Fibroblast of skin of abdomen (primary cell): ENCODE measurements at places on chromosomes 2 and 18.

DNA sequence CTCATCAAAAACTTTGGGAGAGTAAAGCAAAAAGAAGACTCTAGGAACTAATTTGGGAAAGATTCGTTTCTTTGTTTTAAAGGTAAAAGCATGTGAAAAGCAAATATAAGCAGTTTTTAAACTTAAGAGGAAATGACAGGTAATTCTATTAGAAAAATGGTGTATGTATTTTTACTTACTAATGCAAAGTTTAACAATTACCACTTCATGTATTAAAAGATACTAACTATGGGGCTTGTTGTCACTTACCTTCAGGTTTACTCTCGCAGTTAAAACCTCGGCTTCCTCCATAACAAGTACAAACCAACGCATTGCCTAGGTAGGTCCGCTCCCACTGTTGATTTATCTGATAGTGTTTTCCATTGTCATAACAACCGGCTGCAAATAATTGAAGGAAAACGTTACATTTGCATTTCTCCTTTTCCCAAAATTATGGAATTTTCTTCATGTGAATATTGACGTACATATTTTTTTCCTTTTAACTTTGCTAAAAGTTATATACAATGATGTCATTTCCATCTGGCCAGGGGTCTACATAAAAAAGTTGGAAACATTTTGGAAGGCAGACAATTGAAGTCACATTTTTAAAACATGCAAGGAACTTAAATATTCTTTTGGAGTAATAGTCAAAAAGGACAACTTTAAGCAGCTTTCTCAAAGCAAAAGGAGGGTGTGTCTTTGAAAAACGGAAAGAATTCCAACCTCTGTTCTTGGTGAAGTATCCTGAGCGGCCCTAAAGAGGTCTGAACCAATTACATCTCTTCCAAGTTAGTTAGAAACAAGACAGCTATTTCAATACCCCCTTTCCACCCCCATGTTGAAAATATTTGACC lies 1.2 kb downstream of the FN1 start:
- no peak for DNase-seq

DNA sequence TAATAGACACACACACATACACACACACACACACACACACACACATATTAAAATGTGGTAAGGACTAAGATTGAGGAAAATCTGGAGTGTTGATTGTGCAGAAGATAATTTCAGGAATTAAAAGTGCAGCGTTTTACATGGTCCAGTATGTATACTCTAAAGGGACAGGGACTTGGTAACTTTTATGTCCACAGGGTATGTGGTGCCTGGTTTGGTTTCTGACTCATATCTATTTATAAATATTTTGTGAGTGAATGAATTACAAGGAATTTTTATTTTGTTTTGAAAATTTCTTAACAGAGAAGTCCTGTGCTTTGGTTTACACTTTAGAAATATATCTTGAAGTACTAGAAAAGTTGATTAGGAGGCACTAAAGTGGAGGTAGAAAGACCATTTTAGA lies 287.7 kb upstream of the NXPH2 start:
- DNase-seq: no peak

- no peak for DNase-seq
Observed at GRCh38 chr2:214565246-214565645, 154.4 kb downstream of the VWC2L start.

GRCh38 chr18:4203568-4204437 lies 251.3 kb downstream of the DLGAP1 start:
- DNase-seq: no peak

DNA sequence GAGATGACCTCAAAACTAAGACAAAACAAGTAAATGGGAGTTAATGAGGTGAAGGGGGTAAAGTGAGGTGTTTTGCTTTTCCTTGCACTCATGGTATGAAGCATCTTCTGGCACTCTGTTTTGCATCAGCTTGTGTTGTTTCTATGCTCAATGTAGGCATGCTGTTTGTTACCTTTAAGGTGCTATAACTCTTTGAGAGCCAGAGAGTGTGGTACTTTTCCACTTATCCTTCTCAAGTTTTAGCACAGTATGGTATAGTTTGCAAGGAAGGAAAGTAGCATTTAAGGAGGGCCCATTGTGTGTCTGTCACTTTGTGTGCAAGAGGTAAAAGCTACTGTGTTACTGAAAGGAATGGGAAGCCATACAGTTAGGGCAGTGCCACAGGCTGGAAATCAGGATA lies 17.5 kb upstream of the CXCR4 start:
- DNase-seq: no peak

DNA sequence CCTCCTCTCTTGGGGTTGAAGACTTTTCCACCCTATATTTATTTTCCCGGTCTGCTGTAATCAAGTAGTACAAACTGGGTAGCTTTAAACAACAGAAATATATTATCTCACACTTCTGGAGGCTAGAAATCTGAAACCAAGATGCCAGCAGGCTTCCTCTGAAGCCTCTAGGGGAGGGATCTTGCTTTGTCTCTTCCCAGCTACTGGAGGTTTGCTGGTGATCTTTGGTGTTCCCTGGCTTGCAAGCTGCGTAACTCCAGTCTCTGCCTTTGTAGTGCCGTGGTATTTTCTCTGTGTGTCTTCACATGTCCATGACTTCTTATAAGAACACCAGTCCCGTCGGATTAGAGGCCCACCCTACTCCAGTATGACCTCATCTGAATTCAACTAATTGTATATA lies 44.4 kb downstream of the MYO3B start:
- peak; percentile 27 for DNase-seq

GRCh38 chr18:10403708-10404107 lies 50.7 kb upstream of the APCDD1 start:
- DNase-seq: no peak

DNA sequence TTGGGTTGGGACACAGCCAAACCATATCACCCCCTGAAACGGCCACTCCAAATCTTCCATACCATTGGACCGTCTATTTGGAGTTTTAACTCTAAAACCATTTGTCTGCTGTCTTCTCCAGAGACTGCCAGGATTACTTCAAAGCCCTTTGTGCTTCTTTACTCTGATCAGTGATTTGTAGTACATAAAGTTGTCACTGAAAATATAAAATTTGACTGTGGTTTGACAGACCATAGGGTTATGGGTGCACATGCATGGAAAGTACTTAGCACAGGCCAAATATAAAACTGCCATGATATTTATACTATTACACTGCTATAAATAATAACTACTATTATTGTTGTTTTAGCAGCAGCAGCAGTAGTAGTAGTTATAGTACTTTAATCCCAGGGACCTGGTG lies 53.7 kb upstream of the AQP4 start:
- no peak for DNase-seq

- DNase-seq: no peak
Observed at GRCh38 chr18:80232030-80232429, 15.3 kb downstream of the PARD6G start.

DNA sequence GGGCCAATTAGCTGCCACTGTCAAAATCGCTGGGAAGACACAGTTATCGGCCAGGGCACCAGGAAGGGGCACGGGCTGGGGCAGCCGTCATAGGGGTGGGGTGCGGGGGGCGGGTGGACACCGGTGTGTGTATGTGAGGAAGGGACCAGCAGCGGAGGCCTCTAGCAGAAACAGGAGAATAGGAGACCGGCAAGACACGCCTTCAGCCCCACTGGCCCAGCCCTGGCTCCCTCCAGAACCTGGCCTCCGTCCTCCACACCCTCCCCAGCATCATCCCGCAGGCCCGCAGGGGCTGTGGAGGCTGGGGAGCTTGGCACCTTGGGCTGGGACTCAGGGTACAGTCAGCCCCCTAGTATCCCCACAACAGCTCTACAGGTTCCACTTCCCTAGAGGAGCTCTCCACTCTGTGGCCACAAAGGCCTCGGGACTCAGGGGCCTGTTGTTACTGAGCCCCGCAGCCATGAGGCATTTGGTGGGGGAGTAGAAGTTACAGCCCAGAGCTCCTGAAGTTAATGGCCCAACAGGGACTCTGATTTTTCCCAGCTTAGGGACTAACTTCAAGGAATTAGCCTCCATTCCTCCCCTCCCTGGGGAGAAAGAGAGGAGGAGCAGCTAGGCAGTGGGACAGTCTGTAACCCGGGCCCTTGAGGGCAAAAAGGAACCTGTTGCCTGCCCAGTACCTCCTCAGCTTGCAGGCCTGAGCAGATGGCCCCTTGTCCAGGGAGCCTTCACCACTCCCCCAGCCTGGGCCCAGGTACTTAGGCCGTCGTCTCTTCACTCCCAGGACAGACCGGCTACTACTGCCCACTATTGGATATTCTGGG lies 19.9 kb downstream of the SH2D6 start:
- no peak for DNase-seq

DNA sequence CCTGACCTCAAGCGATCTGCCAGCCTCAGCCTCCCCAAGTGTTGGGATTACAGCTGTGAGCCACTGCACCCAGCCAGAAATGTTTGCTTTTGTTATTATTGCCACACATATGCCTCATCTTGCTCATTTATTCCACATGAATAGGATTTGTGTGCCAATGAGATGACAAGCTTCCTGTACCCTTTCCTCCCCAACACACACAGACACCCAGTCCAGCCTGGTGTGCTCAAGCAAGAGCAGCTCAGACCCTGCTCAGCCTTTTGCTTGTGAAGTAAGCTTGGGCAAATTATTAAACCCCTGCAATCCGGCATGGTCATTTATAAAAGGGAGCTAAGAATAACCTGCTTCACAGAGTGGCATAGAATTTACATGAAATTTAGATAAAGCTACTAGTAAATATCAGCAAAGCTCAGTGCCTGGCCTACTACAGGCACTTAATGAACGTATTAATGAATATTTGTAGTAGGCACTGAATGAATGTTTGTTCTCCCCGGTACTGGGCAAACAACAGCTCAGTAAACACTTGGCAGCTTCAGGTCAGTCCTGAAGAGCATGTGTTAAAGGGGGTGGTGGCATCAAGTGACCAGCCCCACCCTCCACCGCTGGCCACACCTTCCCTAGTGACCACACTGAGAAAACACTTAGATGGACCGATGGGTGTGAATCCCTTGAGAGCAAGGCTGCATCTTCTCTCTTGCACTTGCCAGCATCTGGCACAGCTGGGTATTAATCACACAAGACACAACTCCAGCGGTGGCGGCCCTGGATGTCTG lies 280.2 kb downstream of the SRBD1 start:
- DNase-seq: no peak

- DNase-seq: no peak
Observed at GRCh38 chr2:240397542-240397916, 37.9 kb upstream of the GPC1 start.

GRCh38 chr2:10289891-10290290 lies 12.8 kb upstream of the HPCAL1 start:
- no peak for DNase-seq

DNA sequence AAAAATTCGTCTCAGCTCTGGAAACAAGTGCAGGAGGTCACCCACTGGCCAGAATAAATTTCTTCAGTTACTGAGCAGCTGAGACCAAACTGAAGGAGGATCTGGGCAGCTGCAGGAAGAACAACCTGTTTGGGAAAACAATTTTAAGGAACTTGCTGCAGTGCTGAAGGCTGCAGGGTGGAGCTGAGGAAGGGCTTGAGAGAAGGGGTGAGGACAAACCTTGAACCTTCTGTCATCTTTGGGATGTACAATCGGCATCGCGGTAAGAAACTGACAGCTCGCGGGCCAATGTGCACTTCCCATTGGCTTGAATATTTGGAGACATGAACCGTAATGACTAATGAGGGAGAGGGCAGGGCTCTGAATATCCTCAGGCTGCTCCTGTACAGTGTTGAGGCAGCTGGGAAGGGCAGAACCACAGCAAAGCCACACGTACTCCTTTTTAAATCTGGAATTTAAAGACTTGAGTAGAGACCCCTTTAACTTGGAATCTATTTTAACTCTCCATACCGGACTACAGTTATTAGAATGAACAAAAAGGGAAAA lies 90.3 kb downstream of the TACR1 start:
- no peak for DNase-seq

DNA sequence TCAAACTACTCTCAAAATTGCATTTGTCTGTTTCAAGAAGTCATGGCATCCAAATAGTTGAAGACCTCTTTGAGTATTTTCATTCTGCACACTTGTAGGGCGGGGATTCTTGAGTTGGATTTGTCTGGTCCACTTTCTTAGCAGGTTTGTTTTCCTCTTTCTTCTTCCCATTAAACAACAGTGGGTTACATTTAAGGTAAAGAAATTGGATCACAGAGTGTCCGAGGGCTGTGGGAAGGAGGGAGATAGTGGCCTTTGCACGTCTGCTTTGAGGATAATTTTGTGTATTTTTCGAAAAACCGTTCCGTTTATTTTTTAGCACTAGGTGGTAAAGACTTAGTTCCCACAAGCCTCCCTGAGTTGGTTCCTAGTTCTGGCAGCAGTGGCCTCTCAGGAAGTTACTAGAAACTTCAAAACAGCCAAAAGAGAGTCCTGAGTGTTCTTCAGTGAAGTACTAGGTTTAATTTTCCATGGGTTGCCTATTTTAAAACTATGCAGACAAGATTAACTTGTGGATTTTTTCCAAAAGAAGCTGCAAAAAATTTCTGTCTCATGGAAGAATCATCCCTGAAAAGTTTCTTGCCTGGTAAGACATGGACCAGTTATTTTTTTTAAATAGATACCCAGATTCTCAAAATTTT lies 107.9 kb downstream of the CDC42EP3 start:
- peak; percentile 53 for DNase-seq

DNA sequence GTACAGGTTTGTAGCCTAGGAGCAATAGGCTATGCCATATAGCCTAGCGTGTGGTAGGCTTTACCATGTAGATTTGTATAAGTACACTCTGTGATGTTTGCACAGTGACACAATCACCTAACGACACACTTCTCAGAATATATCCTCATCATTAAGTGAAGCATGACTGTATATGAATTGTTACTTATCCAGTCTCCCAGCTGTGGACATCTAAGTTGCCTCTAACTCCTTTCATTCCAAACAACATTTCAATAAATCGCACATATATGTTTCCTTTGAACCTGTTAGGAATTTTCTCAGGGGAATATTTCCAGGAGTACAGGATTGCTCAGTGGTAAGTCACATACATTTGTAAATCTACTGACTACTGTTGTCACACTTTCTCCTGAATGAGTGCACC lies 90.0 kb downstream of the ARHGAP15 start:
- no peak for DNase-seq

- DNase-seq: no peak
Observed at GRCh38 chr18:77061281-77061945, 71.2 kb downstream of the MBP start.

DNA sequence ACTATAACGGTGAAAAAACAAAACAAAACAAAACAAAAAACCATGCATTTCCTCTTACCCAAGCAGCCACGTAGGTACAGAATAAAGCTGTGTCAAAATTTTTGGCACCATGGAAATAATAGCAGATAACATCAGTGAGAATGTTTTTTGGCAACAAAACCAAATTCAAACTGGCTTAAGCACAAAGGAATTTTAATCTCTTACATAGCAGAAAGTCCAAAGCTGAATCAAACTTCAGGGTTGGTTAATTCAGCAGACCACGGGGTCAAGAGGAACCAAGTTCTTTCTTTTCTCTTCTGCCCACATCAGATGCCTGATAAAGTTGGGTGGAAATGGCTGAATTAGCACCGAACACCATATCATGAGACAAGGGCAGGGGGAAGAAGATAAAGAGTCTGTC lies 129.5 kb downstream of the PAX3 start:
- DNase-seq: peak; percentile 67

DNA sequence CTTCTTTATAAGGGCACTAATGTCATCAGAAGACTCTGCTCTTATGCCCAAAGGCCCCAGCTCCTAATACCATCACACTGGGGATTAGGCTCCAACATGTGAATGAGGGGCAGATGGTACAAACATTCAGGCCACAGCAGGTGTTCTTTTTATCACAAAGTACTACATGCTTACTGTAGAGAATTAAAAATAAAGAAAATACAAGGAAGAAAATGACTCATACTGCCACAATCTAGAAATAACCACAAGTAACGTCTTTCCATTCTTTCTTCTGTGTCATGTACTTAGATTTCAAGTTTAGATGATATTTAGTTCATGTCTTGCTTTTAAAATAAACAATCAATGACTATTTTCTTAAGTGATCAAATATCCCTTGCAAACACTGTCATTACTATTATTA lies 100.3 kb upstream of the NEDD4L start:
- DNase-seq: peak; percentile 22
